ENCODE measurements at places on chromosomes 3 and 15. TPM values are rescaled to one million over a fixed set of nuclear protein-coding genes. Genes with fewer than 3 reads are reported as not detected.

CMTM8 gene
- total RNA-seq = 14.7 TPM

ARRDC4 gene
- 0.28 TPM for total RNA-seq

POPDC2 gene
- 0.37 TPM for total RNA-seq

CSPG4 gene
- 0.13 TPM for total RNA-seq

PLCB2 gene
- total RNA-seq = 0.97 TPM

TMEM212 gene
- not detected for total RNA-seq

DISP2 gene
- total RNA-seq = 1.1 TPM

C3orf70 gene
- total RNA-seq = 0.21 TPM

KBTBD13 gene
- total RNA-seq = not detected

GOLGA6D gene
- not detected for total RNA-seq

HHATL gene
- not detected for total RNA-seq

CD86 gene
- not detected for total RNA-seq

CLDN16 gene
- 0.16 TPM for total RNA-seq

ITPKA gene
- 9.7 TPM for total RNA-seq

PRSS50 gene
- total RNA-seq = not detected

PP2D1 gene
- not detected for total RNA-seq

ZCWPW2 gene
- not detected for total RNA-seq

PLSCR4 gene
- 9.8 TPM for total RNA-seq

ISG20 gene
- total RNA-seq = 41.2 TPM

P2RY1 gene
- total RNA-seq = 0.49 TPM

SLC28A1 gene
- total RNA-seq = not detected

CDV3 gene
- total RNA-seq = 106 TPM
